Effector memory CD8-positive, alpha-beta T cell (primary cell): ENCODE measurements at places on chromosomes 6 and 20.

DNA sequence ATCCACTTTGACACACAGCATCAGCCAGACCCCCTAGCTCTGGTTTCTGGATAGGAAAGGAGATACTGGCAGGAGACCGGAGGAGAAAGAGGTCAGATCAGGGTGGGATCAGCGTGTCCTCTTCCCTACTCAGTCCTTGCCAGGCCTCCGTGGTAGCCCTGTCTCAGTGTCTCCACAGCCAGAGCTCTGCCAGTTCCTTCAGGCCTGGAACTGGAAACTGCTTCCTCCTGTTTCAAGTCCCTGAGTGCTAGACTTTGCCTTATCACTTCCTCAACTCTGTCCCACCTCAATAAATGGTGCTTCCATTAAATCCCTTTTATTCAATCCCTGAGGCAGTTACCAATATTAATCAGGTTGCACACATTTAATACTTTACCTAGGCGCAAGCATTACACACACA lies 96.8 kb upstream of the LY86 start:
- H3K4me1 ChIP-seq = peaks cover 7% of the 10 kb centered on the region
- H3K27ac ChIP-seq = peak overlapping the region; percentile 4
- no peak overlapping the region for H3K4me3 ChIP-seq

- H3K36me3 ChIP-seq = peaks cover 3% of the 10 kb centered on the region
- no peak overlapping the region for H3K4me3 ChIP-seq
- H3K27me3 ChIP-seq = peaks cover 31% of the 10 kb centered on the region
- no peak for DNase-seq
These were observed 11.8 kb upstream of the KCNQ2 start for GRCh38 chr20:63484236-63484635.

DNA sequence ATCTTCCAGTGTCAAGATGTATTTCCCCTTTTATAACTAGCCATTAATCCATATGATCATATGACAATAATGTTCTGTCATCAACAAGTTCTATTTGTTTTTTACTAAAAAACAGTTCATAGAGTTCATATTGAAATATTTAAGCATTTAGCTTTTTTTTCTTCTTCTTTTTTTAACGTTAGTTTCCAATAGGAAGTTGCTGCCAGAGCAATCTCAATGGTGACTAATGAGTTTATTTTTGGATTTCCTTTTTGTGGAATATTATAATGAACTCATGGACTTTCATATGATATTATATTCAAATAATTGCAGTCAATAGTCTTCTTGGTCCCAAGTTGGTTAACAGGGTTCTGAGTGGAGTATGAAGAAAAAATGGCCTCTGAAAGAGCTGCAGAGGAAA lies 343.3 kb downstream of the BCKDHB start:
- no peak overlapping the region for H3K27ac ChIP-seq
- H3K4me1 ChIP-seq = peaks cover 5% of the 10 kb centered on the region
- H3K36me3 ChIP-seq = no peaks in the 10 kb centered on the region
- no peak for DNase-seq
- H3K4me3 ChIP-seq = no peak overlapping the region

- H3K4me1 ChIP-seq = peaks cover 66% of the 10 kb centered on the region
- H3K36me3 ChIP-seq = peaks cover 5% of the 10 kb centered on the region
- peak overlapping the region; percentile 60 for H3K4me3 ChIP-seq
- H3K27me3 ChIP-seq = no peaks in the 10 kb centered on the region
These were observed 107.1 kb upstream of the BACH2 start for GRCh38 chr6:90403489-90404381.

DNA sequence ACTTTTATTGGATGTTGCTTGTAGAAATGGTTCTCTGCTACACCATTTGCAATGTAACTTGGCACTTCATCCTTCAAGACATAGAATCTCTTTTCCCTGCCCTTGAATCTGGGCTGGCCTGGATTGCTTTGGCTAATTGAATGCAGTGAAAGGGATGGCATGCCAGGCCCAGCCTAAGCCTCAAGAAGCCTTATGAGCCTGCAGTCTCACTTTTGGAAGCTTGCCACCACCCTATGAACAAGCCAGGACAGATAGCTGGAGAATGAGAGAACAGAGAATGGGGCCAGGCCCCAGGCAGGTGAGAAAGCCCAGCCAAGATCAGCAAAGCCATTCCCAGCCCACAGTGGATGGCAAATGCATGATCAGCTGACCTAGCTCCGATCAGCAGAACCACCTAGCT lies 350.7 kb upstream of the RNF24 start:
- no peak overlapping the region for H3K27ac ChIP-seq
- no peak for DNase-seq
- H3K4me3 ChIP-seq = no peak overlapping the region
- H3K4me1 ChIP-seq = peaks cover 8% of the 10 kb centered on the region

DNA sequence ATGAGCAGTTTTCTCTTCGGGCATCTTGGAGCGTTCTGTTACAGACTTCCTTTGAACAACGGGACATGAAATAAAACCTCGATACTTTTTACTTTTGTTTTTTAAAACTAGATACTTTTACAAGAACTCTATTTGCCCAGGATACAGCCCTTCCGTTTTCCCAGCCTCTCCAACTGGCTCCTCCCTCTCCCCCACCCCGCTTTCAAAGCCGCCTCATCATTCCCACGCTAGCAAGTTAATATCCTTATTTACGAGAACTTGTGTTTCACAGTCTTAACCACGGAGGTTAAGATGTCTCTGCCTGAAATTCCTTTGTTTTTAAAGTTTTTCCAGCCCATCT lies 241 bp upstream of the CFAP206 start:
- H3K27me3 ChIP-seq = peaks cover 32% of the 10 kb centered on the region
- H3K4me3 ChIP-seq = peak overlapping the region; percentile 86
- peaks cover 9% of the 10 kb centered on the region for H3K36me3 ChIP-seq
- H3K4me1 ChIP-seq = peaks cover 5% of the 10 kb centered on the region
- peak overlapping the region; percentile 72 for H3K27ac ChIP-seq

DNA sequence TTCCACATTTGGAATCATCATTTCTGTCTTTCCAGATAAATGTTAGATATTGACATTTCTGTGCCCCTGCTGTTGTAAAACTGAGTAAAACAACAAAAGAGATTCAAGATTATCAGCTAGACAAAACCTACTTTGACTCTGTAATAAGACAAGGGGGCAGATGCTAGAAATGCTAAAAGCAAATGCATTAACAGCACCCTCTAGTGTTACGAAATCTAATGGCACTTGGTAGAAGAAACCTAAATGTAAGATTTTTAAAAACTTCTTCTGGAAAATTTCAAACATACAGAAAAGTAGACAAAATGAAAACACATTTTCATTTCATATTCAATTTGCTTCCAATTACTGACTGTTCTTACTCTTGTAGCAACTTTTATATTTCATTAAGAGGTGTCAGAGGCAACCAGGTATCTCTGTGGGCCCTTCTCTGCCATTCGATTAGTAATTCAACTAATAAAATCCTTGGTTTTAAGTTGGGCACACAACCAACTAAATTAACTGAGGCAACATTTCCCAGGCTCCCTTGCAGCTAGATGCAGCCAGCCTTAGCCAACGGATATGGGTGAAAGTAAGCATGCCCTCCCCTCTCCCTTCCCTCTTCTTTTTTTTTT lies 45.0 kb downstream of the SLC23A2 start:
- no peaks in the 10 kb centered on the region for H3K36me3 ChIP-seq
- H3K4me1 ChIP-seq = peaks cover 2% of the 10 kb centered on the region
- no peak overlapping the region for H3K4me3 ChIP-seq
- H3K27ac ChIP-seq = no peak overlapping the region

- no peak overlapping the region for H3K4me3 ChIP-seq
- H3K27ac ChIP-seq = peak overlapping the region; percentile 76
- peaks cover 59% of the 10 kb centered on the region for H3K4me1 ChIP-seq
- no peak for DNase-seq
- no peaks in the 10 kb centered on the region for H3K27me3 ChIP-seq
- peaks cover 3% of the 10 kb centered on the region for H3K36me3 ChIP-seq
These were observed 3.8 kb downstream of the HLA-DMA start for GRCh38 chr6:32949113-32949512.

DNA sequence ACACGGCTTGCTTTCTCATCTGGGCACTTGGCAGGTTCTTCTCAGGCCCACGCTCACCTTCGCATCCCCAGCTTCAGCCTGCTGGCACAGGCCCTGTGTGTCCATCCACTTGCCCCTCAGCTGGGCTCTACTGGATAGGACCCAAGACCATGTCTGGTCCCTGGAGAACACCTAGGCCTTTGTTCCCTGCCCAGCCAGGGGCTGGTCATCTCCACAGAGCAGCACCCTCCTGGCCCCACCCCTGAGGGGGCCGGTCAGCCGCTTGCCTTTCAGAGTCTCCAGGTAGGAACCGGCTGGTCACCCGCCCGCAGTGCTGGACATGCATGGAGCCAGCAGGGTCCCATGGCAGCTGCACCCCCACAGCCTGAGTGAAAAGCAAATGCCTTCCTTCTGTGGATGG lies 191.2 kb downstream of the SYNDIG1 start:
- no peak overlapping the region for H3K27ac ChIP-seq
- no peaks in the 10 kb centered on the region for H3K4me1 ChIP-seq
- H3K4me3 ChIP-seq = no peak overlapping the region
- DNase-seq = no peak

GRCh38 chr6:3750317-3751076 lies 1.0 kb downstream of the PXDC1 start:
- H3K27me3 ChIP-seq = peaks cover 38% of the 10 kb centered on the region
- H3K4me3 ChIP-seq = peak overlapping the region; percentile 72
- H3K36me3 ChIP-seq = no peaks in the 10 kb centered on the region
- no peak for DNase-seq
- H3K27ac ChIP-seq = no peak overlapping the region

DNA sequence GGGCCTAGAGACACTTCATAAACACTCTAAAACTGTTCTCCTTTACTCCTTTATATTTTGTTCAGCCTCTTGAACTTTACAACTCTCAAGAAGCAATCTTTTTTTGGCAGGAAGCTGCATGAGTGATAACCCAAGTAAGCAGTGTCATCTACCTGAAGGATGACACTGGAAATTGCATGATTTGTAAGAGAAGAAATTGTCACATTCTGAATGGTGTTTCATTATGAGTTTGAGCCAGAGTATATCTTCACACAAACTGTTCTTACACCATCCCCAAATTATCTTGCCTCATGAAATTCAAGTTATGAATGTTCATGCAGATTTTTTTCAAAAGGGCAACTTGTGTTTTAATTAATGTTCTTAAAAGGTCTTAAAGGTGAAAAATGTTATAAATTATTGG lies 799.3 kb downstream of the TBC1D32 start:
- H3K27me3 ChIP-seq = no peaks in the 10 kb centered on the region
- H3K36me3 ChIP-seq = no peaks in the 10 kb centered on the region
- no peak overlapping the region for H3K4me3 ChIP-seq
- no peak for DNase-seq

DNA sequence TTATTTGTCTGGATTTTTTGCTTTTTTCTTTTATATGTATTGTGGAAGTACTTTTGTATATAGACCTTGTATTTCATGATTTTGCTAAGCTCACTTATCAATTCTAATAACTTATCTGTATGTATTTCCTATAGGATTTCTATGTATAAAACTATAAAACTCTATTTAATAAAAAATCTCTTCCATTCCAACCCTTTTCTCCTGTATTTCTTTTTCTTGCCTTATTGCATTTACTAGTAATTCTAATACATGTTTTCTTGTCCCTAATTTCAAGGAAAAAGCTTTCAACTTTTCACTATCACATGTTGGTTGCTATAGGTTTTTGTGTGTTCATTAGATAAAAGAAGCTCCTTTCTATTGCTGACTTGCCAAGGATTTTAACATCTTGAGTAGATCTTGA lies 125.3 kb downstream of the MBOAT1 start:
- H3K4me3 ChIP-seq = no peak overlapping the region
- no peak for DNase-seq
- no peaks in the 10 kb centered on the region for H3K27me3 ChIP-seq
- no peaks in the 10 kb centered on the region for H3K4me1 ChIP-seq
- H3K36me3 ChIP-seq = no peaks in the 10 kb centered on the region

- H3K36me3 ChIP-seq = peaks cover 33% of the 10 kb centered on the region
- H3K27me3 ChIP-seq = peaks cover 9% of the 10 kb centered on the region
- H3K27ac ChIP-seq = no peak overlapping the region
- H3K4me3 ChIP-seq = no peak overlapping the region
These were observed 66.0 kb upstream of the UTRN start for GRCh38 chr6:144219056-144219685.

DNA sequence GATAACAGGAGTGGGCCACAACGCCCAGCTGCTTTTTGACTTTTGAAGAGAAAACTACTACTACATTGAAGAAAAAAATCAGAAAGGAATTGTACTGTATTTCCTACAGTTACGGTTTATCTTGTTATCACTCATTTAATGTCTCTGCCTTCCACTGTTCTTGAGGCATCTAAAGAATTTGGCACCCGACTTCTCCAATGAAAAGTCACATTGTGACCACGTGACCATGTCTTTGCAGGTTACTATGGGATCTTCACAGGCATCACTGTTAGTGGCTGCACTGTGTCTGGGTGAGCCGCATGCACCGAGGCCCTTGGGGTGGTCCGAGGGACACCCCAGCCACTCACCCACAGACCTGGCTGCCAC lies 26.8 kb downstream of the RRBP1 start:
- no peak overlapping the region for H3K4me3 ChIP-seq
- no peak overlapping the region for H3K27ac ChIP-seq
- H3K4me1 ChIP-seq = peaks cover 4% of the 10 kb centered on the region
- no peaks in the 10 kb centered on the region for H3K27me3 ChIP-seq
- DNase-seq = no peak
- peaks cover 14% of the 10 kb centered on the region for H3K36me3 ChIP-seq

GRCh38 chr6:104958178-104959025 lies 1.5 kb downstream of the LIN28B start:
- H3K36me3 ChIP-seq = peaks cover 7% of the 10 kb centered on the region
- peaks cover 61% of the 10 kb centered on the region for H3K27me3 ChIP-seq
- no peak for DNase-seq
- peaks cover under 1% of the 10 kb centered on the region for H3K4me1 ChIP-seq
- no peak overlapping the region for H3K27ac ChIP-seq

DNA sequence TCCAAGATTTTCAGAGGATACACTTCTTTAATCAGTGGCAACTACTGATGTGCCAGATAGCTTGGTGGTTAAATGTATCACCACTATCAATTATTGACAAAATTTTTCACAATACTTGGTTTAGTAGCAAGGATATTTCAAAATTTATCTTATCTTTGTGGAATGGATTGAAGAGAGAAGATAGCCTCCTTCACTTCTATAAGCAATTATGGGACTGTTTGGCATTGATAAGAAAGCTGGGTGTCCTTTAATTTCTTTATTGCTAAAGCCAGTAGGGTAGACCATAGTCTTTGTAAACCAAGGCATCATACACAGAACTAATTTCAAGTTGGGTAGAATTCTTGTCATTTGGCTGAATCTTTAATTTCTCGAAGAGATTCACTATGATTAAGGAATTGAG lies 4.9 kb upstream of the RNF182 start:
- no peak overlapping the region for H3K4me3 ChIP-seq
- H3K36me3 ChIP-seq = peaks cover 3% of the 10 kb centered on the region
- peaks cover 8% of the 10 kb centered on the region for H3K4me1 ChIP-seq
- H3K27ac ChIP-seq = no peak overlapping the region
- no peak for DNase-seq
- H3K27me3 ChIP-seq = peaks cover 38% of the 10 kb centered on the region

- no peak for DNase-seq
- H3K36me3 ChIP-seq = no peaks in the 10 kb centered on the region
- H3K27ac ChIP-seq = no peak overlapping the region
- no peak overlapping the region for H3K4me3 ChIP-seq
- peaks cover 31% of the 10 kb centered on the region for H3K27me3 ChIP-seq
- peaks cover 1% of the 10 kb centered on the region for H3K4me1 ChIP-seq
These were observed 164.3 kb upstream of the PROKR2 start for GRCh38 chr20:5480824-5481600.

- peaks cover 19% of the 10 kb centered on the region for H3K36me3 ChIP-seq
- H3K27ac ChIP-seq = peak overlapping the region; percentile 85
- DNase-seq = peak; percentile 47
- peaks cover 42% of the 10 kb centered on the region for H3K4me1 ChIP-seq
These were observed 27.9 kb upstream of the RTF2 start for GRCh38 chr20:56440346-56441007.

- H3K4me3 ChIP-seq = no peak overlapping the region
- H3K27ac ChIP-seq = no peak overlapping the region
- peaks cover 17% of the 10 kb centered on the region for H3K27me3 ChIP-seq
- DNase-seq = no peak
- no peaks in the 10 kb centered on the region for H3K4me1 ChIP-seq
- no peaks in the 10 kb centered on the region for H3K36me3 ChIP-seq
These were observed 34.7 kb upstream of the FAM8A1 start for GRCh38 chr6:17565399-17565798.
